Heart left ventricle (tissue), 16 donors: ENCODE measurements at places on chromosomes 6 and 20. TPM values are rescaled to one million over a fixed set of nuclear protein-coding genes. Genes with fewer than 3 reads are reported as not detected.

ATP6V1G2 gene
- 1.3 TPM for polyA plus RNA-seq

HLA-DPB1 gene
- 30.1 TPM for polyA plus RNA-seq

VGLL2 gene
- 0.23 TPM for polyA plus RNA-seq

DNA sequence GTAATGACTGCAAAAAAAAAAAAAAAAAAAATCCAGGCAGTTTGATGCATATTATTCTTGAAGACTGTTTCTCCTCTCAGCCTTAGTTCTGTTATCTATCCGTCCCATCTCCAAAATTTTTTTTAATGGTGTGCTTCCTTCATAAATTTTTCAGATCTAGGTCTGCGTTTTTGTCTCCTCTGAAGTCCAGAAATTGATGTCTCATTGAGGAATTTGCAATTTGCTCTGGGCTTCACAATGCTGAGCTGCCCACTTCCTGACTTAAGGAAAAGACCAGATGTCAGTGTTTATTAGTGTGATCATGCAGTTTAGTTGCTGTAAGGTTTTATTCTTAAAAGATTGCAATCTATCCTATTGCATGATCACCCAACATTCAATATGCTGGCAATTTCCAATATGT is 297.6 kb downstream of the ZNF217 start:
- no peaks in the 10 kb centered on the region for H3K27me3 ChIP-seq
- no peak overlapping the region for H3K4me3 ChIP-seq
- no peak overlapping the region for H3K27ac ChIP-seq

DNA sequence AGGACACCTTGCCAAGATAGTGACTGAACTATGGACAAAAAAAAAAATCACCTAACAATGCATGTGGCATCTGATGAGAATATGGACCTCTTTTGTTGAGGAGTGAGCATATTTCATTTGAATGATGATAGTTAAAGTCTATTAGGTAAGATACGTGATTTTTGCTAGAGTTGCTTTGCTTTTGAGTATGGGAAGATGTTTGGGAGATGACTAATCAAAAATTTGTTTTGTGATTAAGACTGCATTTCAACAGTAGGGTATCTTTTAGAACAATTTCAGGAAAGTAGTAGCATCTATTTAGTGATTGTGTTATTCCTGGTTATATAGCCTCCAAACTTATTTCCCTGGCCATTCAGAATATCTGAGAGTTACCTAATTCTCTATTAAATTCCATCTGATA is 878.6 kb upstream of the CITED2 start:
- H3K27ac ChIP-seq = no peak overlapping the region
- no peaks in the 10 kb centered on the region for H3K36me3 ChIP-seq
- no peaks in the 10 kb centered on the region for H3K4me1 ChIP-seq

GRCh38 chr6:49839957-49840356 is 26.4 kb downstream of the CRISP1 start:
- peaks cover 7% of the 10 kb centered on the region for H3K27me3 ChIP-seq
- no peak overlapping the region for H3K4me3 ChIP-seq
- H3K36me3 ChIP-seq = no peaks in the 10 kb centered on the region
- H3K27ac ChIP-seq = no peak overlapping the region

- H3K4me3 ChIP-seq = no peak overlapping the region
- no peaks in the 10 kb centered on the region for H3K27me3 ChIP-seq
- H3K36me3 ChIP-seq = peaks cover 7% of the 10 kb centered on the region
- no peak overlapping the region for H3K27ac ChIP-seq
- no peaks in the 10 kb centered on the region for H3K4me1 ChIP-seq
Measured at GRCh38 chr6:21228876-21229460, 364.6 kb upstream of the SOX4 start.

DNA sequence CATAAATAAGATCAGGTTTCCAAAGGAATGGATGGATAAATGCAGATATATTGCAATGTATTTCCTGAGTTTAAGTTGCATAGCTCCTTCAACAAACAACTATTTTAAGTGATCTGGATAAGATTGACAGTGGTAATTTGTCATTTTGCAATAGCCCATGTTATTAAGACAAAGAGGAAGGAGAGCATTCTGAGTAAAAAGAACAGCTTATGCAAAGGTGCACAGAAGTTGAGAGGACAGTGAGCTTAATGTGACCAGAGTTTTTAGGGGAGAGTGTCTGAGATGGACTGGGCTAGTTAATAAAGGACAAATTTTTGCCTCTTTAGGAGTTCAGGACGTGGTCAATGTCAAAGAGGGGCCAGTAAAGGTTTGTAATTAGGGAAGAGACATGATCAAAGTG is 48.8 kb upstream of the FBXO30 start:
- DNase-seq = no peak
- peaks cover 7% of the 10 kb centered on the region for H3K4me1 ChIP-seq
- no peaks in the 10 kb centered on the region for H3K27me3 ChIP-seq
- no peaks in the 10 kb centered on the region for H3K36me3 ChIP-seq
- H3K4me3 ChIP-seq = no peak overlapping the region

DNA sequence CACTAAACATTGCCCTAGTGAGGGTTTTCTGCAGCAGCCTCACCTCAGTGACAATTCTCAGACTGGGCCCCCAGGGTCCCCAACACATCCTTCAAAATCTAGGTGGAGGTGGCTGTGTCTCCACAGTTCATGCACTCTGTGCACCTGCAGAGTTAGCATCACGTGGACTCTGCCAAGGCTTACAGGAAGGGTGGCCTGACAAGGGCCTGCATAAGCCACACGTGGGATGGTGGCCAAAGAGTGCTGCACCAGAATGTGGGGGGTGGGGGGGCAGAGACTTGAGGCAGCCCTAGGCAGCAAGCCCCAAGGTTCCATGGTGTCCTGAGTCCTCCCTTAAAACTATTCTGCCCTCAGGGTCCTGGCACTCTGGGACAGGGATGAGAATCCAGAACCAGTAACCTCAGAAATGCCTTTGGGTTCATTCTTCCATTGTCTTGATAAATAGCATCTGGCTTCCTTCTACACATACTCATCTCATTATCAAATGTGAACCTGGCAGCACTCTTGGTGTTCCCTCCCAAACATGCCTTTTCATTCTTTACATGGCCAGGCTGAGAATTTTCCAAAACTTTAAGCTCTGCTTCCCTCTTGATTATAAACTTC is 1.6 kb upstream of the SERPINB1 start:
- peaks cover 1% of the 10 kb centered on the region for H3K36me3 ChIP-seq
- H3K27me3 ChIP-seq = no peaks in the 10 kb centered on the region
- H3K4me1 ChIP-seq = peaks cover 18% of the 10 kb centered on the region

DNA sequence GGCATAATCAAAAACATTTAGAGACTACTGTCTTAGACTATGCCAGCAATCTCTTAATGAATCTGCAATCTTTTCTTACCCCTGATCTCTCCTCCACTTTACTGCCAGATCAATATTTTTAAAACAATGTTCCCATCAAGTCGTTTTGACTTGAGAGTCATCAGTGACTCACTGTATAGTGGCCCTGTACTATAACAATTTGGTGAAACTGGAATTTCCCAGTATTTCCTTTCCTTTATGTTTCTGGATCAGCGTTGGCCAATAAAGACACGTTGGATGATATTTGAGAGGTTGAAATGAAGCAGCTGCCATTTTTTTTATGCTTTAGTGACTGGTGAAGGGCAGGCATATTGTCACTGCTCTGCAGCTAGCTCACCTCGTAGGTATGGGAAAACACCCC is 10.1 kb upstream of the SMIM13 start:
- H3K27ac ChIP-seq = no peak overlapping the region
- no peak overlapping the region for H3K4me3 ChIP-seq
- H3K36me3 ChIP-seq = no peaks in the 10 kb centered on the region
- H3K4me1 ChIP-seq = no peaks in the 10 kb centered on the region
- no peak for DNase-seq
